Upper lobe of left lung (tissue), 6 donors: ENCODE measurements at places on chromosomes 13 and 19.

DNA sequence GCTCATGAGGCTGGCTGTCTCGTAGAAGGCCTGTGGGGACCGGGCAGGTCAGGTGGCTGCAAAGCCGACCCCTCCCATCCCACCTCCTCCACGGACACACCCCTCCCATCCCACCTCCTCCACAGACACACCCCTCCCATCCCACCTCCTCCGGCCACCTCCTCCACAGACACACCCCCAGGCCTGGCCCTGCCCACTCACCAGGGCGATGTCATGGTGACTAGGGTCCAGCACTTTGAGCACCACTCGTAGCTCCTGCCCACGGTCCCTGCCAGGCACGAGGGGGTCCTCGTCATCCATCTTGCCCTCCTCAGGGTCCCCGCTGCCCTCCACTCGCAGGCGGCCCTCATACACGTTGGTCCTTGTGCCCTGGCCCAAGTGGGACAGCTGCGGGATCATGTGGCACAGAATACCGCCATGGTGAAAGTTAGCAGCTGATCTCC is 18.8 kb downstream of the TYK2 start:
- no peak overlapping the region for H3K4me3 ChIP-seq
- no peak overlapping the region for H3K27ac ChIP-seq
- H3K27me3 ChIP-seq = no peaks in the 10 kb centered on the region

DNA sequence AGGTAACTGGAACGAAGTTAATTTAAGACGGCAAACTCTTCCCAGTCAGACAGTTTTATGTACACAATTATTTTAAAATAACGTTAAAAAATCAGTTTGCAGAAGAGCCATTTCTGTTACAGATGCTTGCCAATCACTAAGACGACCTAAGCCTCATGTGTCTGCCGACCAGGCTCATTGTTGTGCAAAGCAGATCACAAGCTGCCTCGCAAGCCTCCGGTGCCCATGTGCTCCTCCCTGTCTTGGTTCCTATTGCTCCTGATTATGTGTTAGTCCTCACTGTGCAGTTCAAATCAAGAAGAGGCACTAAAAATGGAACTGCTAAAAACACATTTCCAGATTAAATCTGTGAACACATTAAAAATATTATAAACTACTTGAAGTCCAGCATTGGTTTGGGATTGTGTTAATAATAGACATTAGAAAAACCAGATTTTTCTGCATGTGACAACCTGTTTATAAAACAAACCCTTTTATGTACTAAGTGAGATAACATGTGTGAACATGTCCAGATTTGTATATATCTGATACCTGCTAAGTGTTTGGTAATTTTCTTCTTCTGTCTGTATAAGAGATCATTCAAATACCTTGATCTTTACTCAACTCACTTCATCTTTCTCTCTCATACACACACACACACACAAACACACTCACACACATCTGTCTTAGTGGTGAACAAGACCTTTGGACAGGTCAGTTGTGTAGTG is 81.9 kb upstream of the SLC15A1 start:
- DNase-seq = no peak
- no peaks in the 10 kb centered on the region for H3K4me1 ChIP-seq
- H3K4me3 ChIP-seq = no peak overlapping the region

GRCh38 chr19:14015524-14016035 is 9.5 kb upstream of the RFX1 start:
- H3K4me3 ChIP-seq = no peak overlapping the region
- H3K36me3 ChIP-seq = no peaks in the 10 kb centered on the region
- no peaks in the 10 kb centered on the region for H3K27me3 ChIP-seq
- no peaks in the 10 kb centered on the region for H3K4me1 ChIP-seq

DNA sequence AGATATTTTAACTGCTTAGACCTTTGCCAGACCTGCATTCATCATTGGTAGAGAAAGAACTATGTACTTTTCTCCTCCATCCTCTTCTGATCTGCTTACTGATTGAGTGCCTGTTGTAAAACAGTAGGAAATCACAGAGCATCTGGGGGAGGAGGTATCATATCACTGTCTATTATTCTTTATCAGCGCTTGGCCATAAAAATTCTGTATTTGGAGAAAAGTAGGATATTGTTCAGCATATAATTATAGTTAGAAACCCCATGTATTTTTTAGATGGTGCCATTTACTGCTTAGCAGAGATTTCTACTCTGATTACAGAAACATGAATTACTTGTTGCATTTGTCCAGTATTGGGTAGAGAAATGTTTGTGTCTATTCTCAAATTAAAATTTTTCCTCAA is 62.4 kb downstream of the URI1 start:
- H3K36me3 ChIP-seq = peaks cover 6% of the 10 kb centered on the region
- H3K27ac ChIP-seq = no peak overlapping the region
- H3K27me3 ChIP-seq = no peaks in the 10 kb centered on the region
- H3K4me3 ChIP-seq = no peak overlapping the region
